ENCODE measurements at places on chromosomes 2 and 18.

DNA sequence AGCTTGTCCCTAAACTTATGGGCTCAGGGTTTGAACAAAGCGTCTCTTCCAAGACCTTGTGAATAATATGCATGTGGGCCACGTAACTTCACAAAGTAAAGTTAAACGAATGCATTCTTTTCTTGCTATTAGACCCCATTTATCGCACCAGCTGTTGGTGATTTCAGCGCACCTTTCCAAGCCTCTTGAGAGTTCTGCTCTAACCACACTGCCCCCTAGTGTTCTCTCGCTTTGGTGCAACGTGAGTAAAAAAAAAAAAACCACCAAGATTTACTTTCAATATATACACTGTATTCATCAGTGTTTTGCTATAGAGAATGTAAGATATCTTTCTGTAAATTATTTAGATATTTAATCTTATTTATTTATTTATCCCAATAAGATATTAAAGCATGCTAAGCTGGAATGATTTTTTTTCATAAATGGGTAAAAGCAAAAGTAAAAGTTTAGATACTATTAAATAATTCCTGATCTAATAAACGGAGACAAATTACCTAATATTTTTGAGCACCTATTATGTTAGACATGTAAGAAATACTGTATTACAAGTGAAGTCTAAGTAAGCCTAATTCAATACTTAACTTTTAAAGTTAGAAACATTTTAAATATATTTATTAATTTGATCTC, 459.5 kb downstream of the DLGAP1 start:
- no peak for DNase-seq

DNA sequence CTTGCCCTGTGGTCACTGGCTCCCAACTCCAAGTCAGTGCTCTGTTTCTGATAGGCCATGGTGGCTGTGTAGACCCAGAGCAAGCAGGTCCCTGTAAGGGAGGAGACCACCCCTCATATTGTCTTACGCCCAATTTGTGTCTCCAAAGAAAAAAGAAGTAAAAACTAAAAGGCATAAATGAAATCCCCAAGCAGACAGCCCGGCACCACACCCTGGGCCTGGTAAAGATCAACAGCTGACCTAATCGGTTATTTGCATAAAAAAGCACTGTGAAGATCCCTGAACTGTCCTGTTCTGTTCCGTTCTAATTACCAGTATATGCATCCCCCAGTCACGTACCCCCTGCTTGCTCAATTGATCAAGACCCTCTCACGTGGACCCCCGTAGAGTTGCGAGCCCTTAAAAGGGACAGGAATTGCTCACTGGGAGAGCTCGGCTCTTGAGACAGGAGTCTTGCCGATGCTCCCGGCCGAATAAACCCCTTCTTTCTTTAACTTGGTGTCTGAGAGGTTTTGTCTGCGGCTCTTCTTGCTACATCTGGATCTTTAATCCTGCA, 364.1 kb upstream of the HS6ST1 start:
- no peak for DNase-seq

DNA sequence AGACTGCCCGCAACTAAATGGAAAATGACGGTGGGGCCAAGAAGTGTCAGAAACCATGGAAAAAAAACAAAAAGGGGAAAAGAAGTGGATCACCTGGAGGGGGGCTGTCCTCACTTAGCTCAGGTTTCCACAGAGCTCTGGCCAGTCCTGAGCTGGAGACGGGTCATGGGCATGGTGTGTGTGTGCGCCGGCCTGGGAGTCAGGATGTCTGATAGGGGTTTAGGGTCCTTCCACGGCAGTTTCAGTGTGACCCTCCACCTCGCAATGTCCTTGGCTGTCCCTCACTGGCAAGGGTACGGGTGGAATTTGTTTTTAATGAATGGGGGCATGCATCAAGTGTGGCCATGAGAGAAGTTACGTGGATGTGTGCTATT, 133.2 kb upstream of the MEIS1 start:
- DNase-seq, result no peak

DNA sequence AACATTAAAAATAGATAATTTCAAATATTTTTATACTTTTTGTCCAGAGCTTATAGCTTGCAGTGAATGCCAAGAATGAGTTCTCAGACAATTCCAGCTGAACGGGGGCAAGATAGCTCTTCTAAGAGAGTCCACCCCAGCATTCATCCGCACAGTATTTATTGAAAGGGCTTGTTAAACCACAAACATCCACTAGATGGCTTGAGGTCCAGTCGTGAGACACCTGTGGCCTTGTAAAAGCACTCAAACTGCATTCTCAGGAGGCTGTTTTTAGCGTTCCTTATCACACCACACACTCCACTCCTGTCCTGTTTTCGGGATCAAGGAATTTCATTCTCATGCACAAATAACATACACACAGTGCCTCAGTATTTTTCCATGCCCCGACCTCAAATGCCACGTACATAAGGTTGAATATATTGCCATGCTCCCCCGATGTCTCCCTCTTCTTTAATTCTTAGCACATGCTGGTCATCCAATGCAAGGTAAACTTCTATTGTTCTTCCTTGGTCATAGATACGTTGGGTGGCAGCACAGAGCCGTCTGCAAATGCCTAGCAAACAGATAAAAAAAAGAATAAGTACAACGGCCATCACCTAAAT, 47.4 kb downstream of the DNAJC10 start:
- DNase-seq, result no peak

- DNase-seq, result no peak
Measured at GRCh38 chr18:49008716-49009115, 58.0 kb upstream of the SMAD7 start.

DNA sequence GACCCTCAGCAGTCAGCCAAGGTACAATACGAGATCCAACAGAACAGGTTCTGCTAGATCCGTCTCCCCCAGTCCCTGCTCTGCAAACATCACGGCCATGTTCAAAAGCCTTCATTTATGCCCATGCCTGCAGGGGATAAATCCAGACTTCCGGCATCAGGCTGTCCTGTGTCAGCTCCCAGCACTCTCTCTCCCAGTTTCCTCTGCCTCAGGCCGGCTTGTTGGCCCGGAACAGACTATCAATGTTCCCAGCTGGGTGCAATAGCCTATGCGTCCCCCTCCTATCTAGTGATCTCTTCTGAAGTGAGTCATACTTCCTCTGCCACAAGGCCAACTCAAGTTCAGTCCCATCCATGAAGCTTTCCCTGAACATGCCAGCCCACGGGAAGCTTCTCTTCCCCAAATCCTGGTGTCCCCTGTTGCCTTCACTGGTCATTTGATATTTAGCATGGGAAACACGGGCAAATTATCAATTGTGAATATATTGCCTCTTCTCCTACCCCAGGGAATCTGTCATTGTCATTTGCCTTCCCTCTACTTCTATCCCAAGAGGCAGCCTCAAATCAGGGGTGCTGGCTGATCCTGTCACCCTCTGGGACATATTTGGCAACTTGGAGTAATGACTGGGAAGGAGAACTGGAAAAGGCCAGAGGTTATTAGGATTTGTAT, 51.1 kb downstream of the CAPN13 start:
- peak; percentile 83 for DNase-seq

- DNase-seq, result no peak
Measured at GRCh38 chr2:225028572-225028971, 13.7 kb downstream of the DOCK10 start.

DNA sequence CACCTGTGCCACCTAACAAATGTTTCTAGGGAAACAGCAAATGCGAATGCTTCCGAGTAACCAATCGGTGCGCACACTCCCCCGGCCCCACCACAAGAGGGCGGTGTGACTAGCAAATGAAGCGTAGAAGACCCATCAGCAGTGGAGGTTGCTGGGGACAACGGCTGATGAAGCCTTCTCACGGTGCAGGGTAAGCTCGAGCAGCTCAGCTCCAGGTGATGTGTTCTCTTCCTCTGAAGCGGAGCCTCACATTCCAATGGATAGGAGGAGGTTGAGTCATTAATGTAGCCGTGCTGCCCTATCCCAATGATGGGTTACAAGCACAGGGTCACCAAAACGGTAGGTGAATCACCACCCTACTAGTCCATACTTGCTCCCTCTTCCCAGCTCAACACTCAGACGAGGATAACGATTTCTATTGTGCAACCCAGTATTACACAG, 127.6 kb upstream of the TWIST2 start:
- DNase-seq, result peak; percentile 56

DNA sequence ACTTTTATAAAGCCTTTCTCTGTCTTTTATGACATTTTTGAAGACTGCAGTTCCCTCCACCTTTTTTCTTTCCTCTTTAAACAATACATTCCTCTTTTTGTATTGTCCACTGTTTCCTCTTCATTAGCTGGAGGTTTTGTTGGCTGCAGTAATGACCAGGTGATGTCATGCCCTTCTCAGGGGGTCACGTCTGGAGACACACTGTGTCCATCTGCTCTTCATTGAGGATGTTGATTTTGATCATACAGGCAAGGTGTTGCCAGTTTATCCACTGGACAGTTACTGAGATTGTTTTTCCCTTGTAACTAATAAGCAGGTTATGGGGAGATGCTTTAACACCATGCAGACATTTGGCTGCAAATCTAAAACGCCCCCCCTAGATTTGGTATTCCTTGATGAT, 19.8 kb downstream of the ZNF407 start:
- DNase-seq, result no peak

- peak; percentile 27 for DNase-seq
Measured at GRCh38 chr2:177753682-177754491, 318.7 kb downstream of the PDE11A start.

DNA sequence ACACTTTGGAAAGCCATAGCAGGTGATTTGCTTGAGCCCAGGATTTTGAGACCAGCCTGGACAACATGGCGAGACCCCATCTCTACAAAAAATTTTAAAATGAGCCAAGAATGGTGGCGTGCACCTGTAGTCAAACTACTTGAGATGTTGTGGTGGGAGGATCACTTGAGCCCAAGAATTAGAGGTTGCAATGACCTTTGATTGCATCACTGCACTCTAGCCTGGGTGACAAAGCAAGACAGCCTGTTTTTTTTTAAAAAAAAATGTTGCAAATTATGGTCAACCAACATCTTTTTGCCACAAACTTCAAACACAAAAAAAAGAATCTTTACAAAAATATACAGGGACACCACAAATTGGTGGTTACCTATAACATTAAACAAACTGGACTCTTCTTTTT, 40.3 kb downstream of the MEX3C start:
- no peak for DNase-seq

DNA sequence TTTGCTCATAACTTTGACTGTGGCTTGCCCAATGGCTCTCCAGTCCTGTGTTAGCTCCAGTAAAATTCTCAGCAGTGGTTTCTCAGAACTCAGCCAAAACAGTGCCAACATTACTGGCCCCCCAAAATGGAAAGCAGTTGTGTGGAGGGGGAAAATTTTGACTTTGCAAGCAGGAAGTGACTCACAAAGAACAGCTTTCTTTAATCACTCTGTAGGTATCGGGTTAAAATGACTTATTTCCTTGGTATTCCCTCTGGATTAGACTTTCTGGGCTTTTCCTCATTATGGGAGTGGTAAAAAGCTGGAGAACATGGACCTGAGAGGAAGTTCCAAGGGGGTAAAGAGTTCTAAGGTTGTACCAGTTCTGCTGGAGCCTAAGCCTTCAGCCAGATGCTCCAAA, 175.7 kb upstream of the RND3 start:
- peak; percentile 72 for DNase-seq

DNA sequence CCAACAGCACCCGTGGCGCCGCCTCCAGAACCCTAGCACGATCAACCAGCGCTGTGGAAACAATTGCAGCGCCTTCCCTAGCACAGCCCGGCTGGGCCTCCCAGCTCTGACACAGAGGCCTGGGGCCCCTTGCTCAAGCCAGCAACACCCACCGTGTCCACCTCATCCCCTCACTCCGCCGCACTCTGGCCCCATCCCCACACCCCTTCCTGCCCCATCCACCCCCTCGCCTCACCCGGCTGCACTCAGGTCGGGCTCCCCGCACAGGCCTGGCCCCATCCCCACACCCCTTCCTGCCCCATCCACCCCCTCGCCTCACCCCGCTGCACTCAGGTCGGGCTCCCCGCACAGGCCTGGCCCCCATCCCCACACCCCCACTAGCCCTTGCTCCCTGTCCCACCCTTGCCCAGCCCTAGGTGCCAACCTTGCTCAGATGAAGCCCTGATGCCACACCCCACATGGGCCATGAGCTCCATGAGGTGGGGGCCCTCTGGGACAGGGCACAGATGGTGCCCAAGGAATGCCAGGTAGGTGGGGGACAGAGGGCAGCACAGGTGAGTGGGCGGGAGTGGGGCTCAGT, 28.7 kb downstream of the KIF1A start:
- DNase-seq, result no peak

- DNase-seq, result no peak
Measured at GRCh38 chr18:77785415-77785975, 535.8 kb downstream of the GALR1 start.

GRCh38 chr2:19973466-19973865, 16.4 kb downstream of the WDR35 start:
- DNase-seq, result no peak

- no peak for DNase-seq
Measured at GRCh38 chr2:11680901-11681721, 11.1 kb upstream of the NTSR2 start.

DNA sequence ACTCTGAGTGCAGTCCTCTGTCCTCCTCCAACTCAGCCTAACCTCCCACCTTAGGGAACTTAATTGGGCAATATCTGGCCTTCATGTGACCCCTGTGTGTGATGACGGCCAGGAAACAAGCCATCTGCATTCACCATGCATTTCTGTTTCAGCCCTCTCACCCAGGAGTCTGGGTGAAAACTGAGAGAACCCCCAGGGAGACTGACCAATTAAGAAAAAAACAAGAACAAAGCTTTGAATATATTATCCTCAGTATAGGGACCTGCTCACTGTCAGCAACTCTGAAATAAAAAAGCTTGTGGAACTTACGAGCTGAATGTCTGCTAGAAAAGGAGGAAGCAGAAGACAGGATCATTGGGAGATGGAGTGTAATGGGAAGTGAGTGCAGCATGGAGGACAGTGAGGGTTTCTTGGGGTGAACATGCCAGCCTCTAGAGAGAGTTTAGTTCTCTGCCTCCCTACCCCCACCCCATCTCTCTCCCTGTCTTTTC, 9.5 kb downstream of the MAPRE2 start:
- DNase-seq, result no peak

DNA sequence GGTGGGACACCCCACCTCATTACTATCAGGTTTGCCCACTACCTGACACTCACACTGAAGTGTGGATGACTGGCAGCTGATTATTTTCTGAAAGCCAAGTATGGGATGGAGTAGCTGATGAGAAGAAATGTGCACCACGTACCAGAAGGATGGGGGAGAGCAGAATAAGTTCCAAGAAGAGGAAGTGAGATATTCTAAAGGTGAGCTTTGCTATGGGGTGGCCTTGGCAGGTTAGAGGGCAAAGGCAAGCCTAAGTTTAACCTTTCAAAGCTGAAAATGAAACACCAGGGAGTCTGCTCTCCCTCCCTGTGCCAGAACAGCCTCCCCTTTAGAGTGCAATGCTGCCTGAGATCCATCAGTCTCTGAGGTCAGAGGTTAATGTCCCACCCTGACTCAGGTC, 196.1 kb upstream of the OSR1 start:
- no peak for DNase-seq

GRCh38 chr2:27095745-27096651, 9.4 kb downstream of the KHK start:
- peak; percentile 76 for DNase-seq

- peak; percentile 96 for DNase-seq
Measured at GRCh38 chr2:201071479-201072200, at the start of the genes HYCC2 and NDUFB3. HYCC2 (minus strand) TSS chr2:201071671; CDS start chr2:201024009, 47,662 bp downstream. NDUFB3 (plus strand) TSS chr2:201072001; CDS start chr2:201078883, 6,882 bp downstream.

- no peak for DNase-seq
Measured at GRCh38 chr2:95074663-95075439, 46.8 kb downstream of the MRPS5 start.

GRCh38 chr2:73404409-73404808, 18.8 kb downstream of the ALMS1 start:
- DNase-seq, result no peak

- DNase-seq, result no peak
Measured at GRCh38 chr2:3253913-3254441, 123.6 kb downstream of the EIPR1 start.

- DNase-seq, result no peak
Measured at GRCh38 chr2:170215021-170215420, 37.1 kb downstream of the MYO3B start.
